ENCODE measurements at places on chromosomes 4 and X.
A peak's percentile ranks its signal among the peaks of the same experiment; 100 is the strongest.

- peak; percentile 16 for DNase-seq
These were observed 31.9 kb downstream of the CASP6 start for GRCh38 chr4:109671350-109671749.

DNA sequence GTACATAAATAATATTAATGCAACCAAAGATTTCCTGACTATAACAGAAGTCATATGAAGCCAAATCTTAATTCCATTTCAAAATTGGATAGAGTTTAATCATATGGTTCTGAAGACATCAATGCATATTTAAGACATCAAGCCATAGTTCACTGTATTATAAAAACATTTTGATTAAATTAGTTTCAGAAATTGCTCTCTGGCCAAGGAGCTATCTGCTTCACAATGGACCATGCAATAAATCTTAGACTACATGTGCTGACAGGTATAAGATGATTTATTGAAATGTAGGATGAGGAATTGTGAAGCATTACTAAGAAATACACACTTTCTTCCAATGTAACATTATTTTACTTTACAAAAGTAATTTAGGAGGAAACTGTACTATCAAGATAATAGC, 81.6 kb downstream of the MID1 start:
- DNase-seq, result no peak

GRCh38 chrX:69028761-69029120, 136.5 kb downstream of the PJA1 start:
- no peak for DNase-seq

DNA sequence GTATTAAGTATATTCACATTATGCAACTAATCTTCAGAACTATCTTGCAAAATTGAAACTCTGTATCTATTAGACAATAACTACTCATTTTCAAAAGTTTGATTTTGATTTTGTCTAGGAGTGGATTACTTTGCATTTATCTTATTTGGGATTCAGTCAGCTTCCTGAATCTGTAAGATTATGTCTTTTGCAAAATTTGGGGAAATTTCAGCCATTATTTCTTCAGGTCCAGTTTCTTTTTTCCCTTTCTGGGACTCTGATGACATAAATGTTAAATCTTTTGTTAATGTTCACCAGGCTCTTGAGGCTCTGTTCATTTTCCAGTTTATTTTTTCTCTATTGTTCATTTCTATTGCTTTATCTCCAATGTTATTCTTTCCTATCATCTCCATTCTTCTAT, 15.0 kb downstream of the RPS6KA3 start:
- no peak for DNase-seq

- no peak for DNase-seq
These were observed 28.8 kb downstream of the COL4A5 start for GRCh38 chrX:108468486-108468885.

GRCh38 chrX:23699636-23700194, 32.4 kb downstream of the PRDX4 start:
- DNase-seq, result no peak

- no peak for DNase-seq
These were observed 3.2 kb downstream of the CDKN2AIP start for GRCh38 chr4:183447646-183448045.

- no peak for DNase-seq
These were observed at the start of gene EGFL6 for GRCh38 chrX:13569479-13570260. Gene EGFL6 (plus strand): TSS chrX:13569601. CDS start chrX:13569862, 261 bp downstream.

DNA sequence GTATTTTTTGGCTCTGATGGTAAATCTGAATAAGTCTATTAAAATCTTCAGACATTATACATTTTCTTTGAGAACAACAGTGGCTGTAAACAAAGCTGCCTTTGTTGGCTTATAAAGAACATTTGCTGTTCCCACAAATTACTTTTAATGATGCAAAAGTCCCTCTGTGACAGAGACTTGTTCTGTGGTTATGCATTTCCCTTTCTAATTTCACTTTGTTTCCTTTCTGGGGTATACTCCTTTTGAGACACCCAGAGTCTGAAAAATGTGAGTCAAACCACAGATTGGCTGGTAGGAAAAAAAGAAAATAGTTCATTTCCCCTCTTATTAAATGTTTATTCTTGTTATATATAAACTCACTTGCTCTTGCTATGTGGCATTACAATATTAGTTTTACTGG, 402.4 kb downstream of the PACRGL start:
- no peak for DNase-seq

- DNase-seq, result no peak
These were observed 1074.2 kb downstream of the STIM2 start for GRCh38 chr4:27934871-27935270.

- DNase-seq, result no peak
These were observed 115.1 kb downstream of the RBM47 start for GRCh38 chr4:40514497-40514951.

GRCh38 chrX:148600581-148600980, 100.2 kb downstream of the AFF2 start:
- DNase-seq, result no peak

DNA sequence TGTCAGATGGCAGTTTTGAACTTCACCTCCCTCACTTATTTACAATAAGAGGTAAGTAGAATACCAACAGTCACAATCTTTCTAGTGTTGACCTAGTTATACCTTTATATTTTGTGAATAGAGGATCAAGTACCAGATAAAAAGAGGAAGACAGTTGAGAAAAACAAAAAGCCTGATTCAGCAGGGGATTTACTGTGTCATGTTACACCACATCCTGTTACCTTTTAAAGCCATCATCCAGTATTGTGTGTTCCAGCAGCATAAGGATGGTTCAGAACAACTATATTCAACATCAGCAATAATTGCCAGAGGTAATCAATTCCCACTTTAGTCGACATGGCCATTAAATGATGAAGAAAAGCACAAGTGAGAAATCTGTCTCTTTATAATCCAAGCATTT, 21.3 kb upstream of the CXCL6 start:
- no peak for DNase-seq

DNA sequence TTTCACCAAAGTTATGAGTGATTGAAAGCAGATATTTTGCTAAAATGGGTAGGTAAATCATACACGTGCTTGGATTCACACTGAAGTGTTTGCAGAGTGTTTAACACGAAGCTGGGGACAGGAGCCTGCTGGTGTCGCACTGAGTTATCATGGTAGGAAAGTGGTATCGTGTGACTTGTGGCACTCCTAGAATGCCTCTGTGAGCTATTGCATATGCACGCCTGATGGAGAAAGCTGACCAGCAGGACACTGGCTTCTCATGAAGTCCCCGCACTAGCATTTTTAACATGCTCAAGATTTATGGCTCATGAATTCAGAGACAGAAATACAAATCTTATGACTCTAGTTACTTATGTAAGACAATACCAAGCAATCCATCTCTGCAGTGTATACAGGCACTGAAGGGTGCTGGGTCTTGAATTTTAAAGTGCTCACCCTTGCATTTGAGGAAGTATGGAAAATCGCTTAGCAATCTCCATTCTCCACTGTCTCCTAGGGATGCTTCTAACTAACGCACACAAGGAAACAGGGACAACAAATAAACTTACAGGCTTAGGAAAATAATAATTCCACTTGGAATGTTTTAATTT, 19.8 kb downstream of the VCX3B start:
- DNase-seq, result no peak

GRCh38 chr4:2159931-2160330, 82.0 kb downstream of the HAUS3 start:
- no peak for DNase-seq

DNA sequence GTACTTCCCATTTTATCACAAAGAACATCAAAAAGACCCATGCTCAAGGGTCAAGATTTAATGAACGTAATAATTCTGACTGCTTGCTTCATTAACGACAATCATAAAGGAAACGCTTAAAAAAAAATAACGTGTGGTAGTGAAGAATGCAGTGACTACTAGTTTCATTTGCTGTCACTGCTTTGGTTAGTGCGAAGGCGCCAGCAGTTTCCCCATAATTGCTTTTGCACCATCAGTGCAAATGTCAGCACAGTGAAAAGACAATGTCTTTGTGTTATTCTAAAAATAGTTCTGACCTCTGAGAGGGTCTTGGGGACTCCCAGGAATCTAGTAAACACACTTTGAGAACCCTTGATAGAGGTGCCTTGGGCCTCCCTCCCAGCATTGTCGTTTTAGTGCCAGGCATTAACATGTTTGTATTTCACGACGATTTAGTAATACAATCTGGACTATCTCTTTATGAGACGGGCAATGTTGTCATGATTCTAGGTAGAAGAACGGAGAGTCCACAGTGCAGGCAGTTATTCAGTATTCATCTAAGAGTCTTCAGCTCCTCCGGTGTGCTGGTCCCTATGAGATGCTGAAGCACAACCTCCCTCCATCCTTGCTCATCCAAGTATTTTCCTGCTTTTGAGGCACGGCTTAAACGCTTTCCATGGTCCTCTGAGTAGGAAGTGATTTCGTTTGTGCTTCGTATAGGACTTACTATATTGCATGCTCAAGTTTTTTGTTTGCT, 71.0 kb downstream of the AFF1 start:
- no peak for DNase-seq

GRCh38 chr4:161336016-161336530, 827.7 kb downstream of the FSTL5 start:
- no peak for DNase-seq

- DNase-seq, result no peak
These were observed 902.8 kb upstream of the NDST4 start for GRCh38 chr4:116016201-116016600.
